Upper lobe of left lung (tissue), 6 donors: ENCODE measurements at places on chromosomes 11 and 22. TPM values are rescaled to one million over a fixed set of nuclear protein-coding genes. Genes with fewer than 3 reads are reported as not detected.
A peak's percentile ranks its signal among the peaks of the same experiment; 100 is the strongest.

Gene FGF19
- not detected for total RNA-seq

Gene PAMR1
- not detected for total RNA-seq

Gene SELENOO
- total RNA-seq: 102 TPM

Gene CECR2
- total RNA-seq: 7.2 TPM

Gene APOBEC3F
- 4.1 TPM for total RNA-seq

Gene ANO1
- 5.7 TPM for total RNA-seq

Gene CALCA
- not detected for total RNA-seq

Gene C11orf86
- total RNA-seq: not detected

Gene GGTLC2
- 3.3 TPM for total RNA-seq

Gene OR5D16
- total RNA-seq: not detected

Gene MRGPRX4
- not detected for total RNA-seq

Gene OR51E2
- total RNA-seq: not detected

Gene CREB3L1
- total RNA-seq: 19.9 TPM

GRCh38 chr11:35295751-35296150 is 123.6 kb downstream of the SLC1A2 start:
- DNase-seq: no peak

DNA sequence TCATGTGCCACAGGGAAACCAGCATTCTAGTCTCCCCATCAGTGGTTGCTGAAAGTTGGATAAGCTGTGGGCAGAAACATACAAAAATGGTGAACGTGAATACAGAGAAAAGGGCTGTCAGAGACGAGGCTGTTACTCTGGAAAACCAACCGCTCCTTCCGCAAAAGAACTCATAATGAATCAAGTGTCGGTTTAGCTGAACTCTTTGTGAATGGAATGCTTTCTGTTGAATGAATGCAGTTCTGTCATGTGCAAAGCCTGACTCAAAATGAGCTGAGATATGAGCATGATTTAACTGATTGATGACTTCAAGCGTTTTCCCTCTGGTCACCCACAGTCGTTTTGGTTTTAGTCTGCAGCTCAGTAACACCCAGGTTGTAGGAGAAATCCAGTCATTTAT is 298.3 kb downstream of the ETS1 start:
- no peaks in the 10 kb centered on the region for H3K27me3 ChIP-seq
- H3K36me3 ChIP-seq: no peaks in the 10 kb centered on the region
- no peak overlapping the region for H3K27ac ChIP-seq
- no peak for DNase-seq
- H3K4me1 ChIP-seq: peaks cover 15% of the 10 kb centered on the region
- H3K4me3 ChIP-seq: no peak overlapping the region

- peaks cover 21% of the 10 kb centered on the region for H3K27me3 ChIP-seq
- peak overlapping the region; percentile 69 for H3K4me3 ChIP-seq
- H3K4me1 ChIP-seq: peaks cover 32% of the 10 kb centered on the region
- no peaks in the 10 kb centered on the region for H3K36me3 ChIP-seq
- peak; percentile 70 for DNase-seq
- H3K27ac ChIP-seq: peak overlapping the region; percentile 78
Measured at GRCh38 chr11:2268729-2269600, 1.4 kb downstream of the ASCL2 start.

GRCh38 chr11:62461740-62462507 is 43.1 kb downstream of the SCGB1A1 start:
- H3K27ac ChIP-seq: no peak overlapping the region
- H3K27me3 ChIP-seq: no peaks in the 10 kb centered on the region
- no peak overlapping the region for H3K4me3 ChIP-seq

- H3K27me3 ChIP-seq: no peaks in the 10 kb centered on the region
- H3K4me1 ChIP-seq: no peaks in the 10 kb centered on the region
- no peak overlapping the region for H3K27ac ChIP-seq
Measured at GRCh38 chr22:45097061-45097460, 66.7 kb upstream of the NUP50 start.

- H3K36me3 ChIP-seq: no peaks in the 10 kb centered on the region
- no peak overlapping the region for H3K4me3 ChIP-seq
- H3K27me3 ChIP-seq: no peaks in the 10 kb centered on the region
- DNase-seq: no peak
Measured at GRCh38 chr11:77428598-77428997, 45.3 kb downstream of the PAK1 start.

DNA sequence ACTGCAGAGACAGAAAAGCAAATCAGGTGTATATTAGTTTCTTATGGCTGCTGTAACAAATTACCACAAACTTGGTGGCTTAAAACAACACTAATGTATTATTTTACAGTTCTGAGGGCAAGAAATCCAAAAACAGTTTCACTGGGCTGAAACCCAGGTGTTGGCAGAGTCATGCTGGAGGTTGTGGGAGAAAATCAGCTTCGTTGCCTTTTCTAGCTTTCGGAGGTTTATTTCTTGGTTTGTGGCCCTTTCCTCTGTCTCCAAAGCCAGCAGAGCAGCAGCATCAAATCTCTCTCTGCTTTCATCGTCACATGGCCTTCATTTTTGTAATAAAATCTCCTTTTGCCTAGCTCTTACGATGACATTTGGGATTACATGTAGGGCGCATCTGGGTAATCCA is 33.0 kb upstream of the OR6M1 start:
- no peak overlapping the region for H3K27ac ChIP-seq
- no peaks in the 10 kb centered on the region for H3K4me1 ChIP-seq
- H3K27me3 ChIP-seq: no peaks in the 10 kb centered on the region
- H3K4me3 ChIP-seq: no peak overlapping the region

GRCh38 chr22:41799486-41800347 is 762 bp upstream of the CCDC134 start:
- DNase-seq: peak; percentile 28
- H3K4me1 ChIP-seq: peaks cover 18% of the 10 kb centered on the region
- H3K27ac ChIP-seq: peak overlapping the region; percentile 90
- no peaks in the 10 kb centered on the region for H3K27me3 ChIP-seq
- H3K4me3 ChIP-seq: peak overlapping the region; percentile 86
- H3K36me3 ChIP-seq: no peaks in the 10 kb centered on the region

DNA sequence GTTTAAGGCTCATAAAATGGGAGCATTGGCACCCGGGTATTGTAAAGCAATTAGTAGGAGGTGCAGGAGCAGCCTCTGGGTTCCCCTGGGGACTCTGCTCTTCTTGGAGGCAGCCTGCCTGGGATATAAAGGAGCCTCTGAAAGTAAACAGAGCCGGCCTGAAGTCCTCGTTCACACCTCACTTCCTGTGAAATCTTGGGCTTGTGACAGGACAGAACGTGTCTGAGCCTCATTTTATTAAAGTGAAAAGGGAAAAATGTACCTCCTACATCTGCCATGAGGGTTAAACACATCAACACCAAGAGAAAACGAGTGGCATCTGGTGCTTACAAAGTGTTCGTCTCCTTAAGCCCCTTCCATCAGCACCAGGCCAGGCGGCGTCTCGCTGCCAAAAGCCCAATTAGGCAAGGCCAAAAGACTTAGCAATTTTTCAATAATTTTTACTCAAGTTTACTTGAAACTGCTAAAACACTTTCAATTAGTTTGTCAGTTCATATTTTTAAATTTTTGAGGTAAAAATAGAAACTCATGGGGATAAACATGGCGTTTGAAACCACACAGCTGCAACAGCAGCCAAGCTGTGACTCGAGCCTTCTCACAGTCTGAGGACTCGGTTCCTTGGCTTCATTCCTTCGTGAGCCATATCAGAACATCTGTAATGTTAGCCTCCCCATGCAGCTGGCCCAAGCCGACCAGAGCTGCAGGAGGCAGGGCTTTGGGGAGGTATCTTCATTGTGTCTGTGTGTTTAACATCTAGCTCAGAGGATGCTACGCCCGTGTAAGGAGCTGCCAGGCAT is 33.6 kb downstream of the MAP6 start:
- no peak overlapping the region for H3K27ac ChIP-seq
- H3K36me3 ChIP-seq: no peaks in the 10 kb centered on the region
- H3K4me1 ChIP-seq: peaks cover 15% of the 10 kb centered on the region
- H3K4me3 ChIP-seq: no peak overlapping the region

- no peak overlapping the region for H3K4me3 ChIP-seq
- no peak overlapping the region for H3K27ac ChIP-seq
- H3K4me1 ChIP-seq: no peaks in the 10 kb centered on the region
- no peaks in the 10 kb centered on the region for H3K36me3 ChIP-seq
- no peaks in the 10 kb centered on the region for H3K27me3 ChIP-seq
Measured at GRCh38 chr11:122900587-122901202, 18.1 kb downstream of the JHY start.

GRCh38 chr11:113874581-113875233 is 665 bp downstream of the USP28 start:
- H3K27ac ChIP-seq: peak overlapping the region; percentile 95

DNA sequence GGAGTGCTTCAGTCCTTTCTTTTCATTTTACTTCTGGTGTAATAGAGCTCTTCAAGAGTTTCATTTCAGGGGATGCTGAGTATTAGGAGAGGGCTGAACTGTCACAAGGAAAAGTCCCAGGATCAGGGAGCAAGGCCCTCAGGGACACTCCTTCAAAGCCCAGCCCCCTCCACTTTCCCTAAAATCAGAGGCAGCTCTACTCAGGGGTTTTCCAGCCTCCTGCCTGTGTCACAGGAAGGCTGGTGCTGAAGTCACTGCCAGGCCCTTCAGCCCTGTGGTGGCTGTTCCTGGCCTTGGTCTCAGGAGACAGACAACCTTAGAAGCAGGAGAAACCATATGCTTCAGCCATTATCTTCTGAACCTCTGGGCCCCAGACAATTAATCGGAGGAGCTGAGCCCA is 36.4 kb upstream of the KIRREL3 start:
- no peaks in the 10 kb centered on the region for H3K27me3 ChIP-seq
- no peak overlapping the region for H3K4me3 ChIP-seq
- no peak overlapping the region for H3K27ac ChIP-seq

- H3K4me1 ChIP-seq: no peaks in the 10 kb centered on the region
- H3K27me3 ChIP-seq: no peaks in the 10 kb centered on the region
- H3K27ac ChIP-seq: no peak overlapping the region
- DNase-seq: no peak
- no peaks in the 10 kb centered on the region for H3K36me3 ChIP-seq
- H3K4me3 ChIP-seq: no peak overlapping the region
Measured at GRCh38 chr11:13949876-13950275, 12.6 kb upstream of the SPON1 start.

- peak overlapping the region; percentile 69 for H3K27ac ChIP-seq
- DNase-seq: no peak
- peaks cover 8% of the 10 kb centered on the region for H3K27me3 ChIP-seq
- no peaks in the 10 kb centered on the region for H3K36me3 ChIP-seq
- H3K4me3 ChIP-seq: peak overlapping the region; percentile 84
Measured at GRCh38 chr11:17014833-17015626, 816 bp upstream of the PLEKHA7 start.

- H3K4me1 ChIP-seq: no peaks in the 10 kb centered on the region
- no peak for DNase-seq
- no peak overlapping the region for H3K4me3 ChIP-seq
Measured at GRCh38 chr22:33476716-33477115, 418.5 kb upstream of the SYN3 start.

- no peaks in the 10 kb centered on the region for H3K36me3 ChIP-seq
- no peaks in the 10 kb centered on the region for H3K27me3 ChIP-seq
- DNase-seq: no peak
- H3K4me1 ChIP-seq: peaks cover 8% of the 10 kb centered on the region
Measured at GRCh38 chr22:20964799-20965103, 2.3 kb upstream of the AIFM3 start.

DNA sequence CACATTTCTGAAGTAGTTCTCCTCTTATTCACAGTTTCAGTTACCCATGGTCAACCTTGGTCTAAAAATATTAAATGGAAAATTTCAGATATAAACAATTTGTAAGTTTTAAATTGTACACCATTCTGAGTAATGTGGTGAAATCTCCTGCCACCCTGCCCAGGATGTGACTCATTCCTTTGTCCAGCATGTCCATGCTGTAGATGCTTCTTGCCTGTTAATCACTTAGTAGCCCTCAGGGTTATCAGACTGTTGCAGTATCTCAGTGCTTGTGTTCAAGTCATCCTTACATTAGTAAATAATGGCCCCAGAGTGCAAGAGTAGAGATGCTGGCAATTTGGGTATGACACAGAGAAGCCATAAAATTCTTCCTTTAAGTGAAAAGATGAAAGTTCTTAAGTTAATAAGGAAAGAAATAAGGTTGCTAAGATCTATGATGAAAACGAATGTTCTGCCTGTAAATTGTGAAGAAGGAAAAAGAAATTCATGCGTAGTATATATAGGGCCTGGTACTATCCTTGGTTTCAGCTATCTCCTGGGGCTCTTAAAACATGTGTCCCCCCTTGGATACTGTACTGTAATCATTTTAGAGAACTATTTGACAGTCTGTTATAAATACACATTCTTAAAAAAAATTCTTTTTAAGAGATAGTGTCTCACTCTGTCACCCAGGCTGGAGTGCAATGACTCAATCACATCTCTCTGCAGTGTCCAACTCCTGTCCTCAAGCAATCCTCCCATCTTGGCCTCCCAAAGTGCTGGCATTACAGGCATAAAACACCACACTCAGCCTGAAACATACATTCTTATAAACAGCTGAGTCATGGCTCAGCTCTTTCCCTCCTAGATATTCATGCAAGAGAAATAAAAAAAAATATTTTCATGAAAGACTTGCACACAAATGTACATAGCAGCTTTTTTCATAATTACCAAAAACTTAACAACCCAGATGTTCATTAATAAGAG is 31.3 kb downstream of the MTNR1B start:
- DNase-seq: no peak
- no peak overlapping the region for H3K27ac ChIP-seq
- H3K4me3 ChIP-seq: no peak overlapping the region
- no peaks in the 10 kb centered on the region for H3K36me3 ChIP-seq
- no peaks in the 10 kb centered on the region for H3K27me3 ChIP-seq

GRCh38 chr11:12693094-12693478 is 18.9 kb downstream of the TEAD1 start:
- H3K27me3 ChIP-seq: no peaks in the 10 kb centered on the region
- H3K27ac ChIP-seq: peak overlapping the region; percentile 82
- no peak for DNase-seq
- H3K4me3 ChIP-seq: no peak overlapping the region
- H3K4me1 ChIP-seq: peaks cover 39% of the 10 kb centered on the region
- H3K36me3 ChIP-seq: no peaks in the 10 kb centered on the region

GRCh38 chr11:118194835-118195627 is 18.6 kb upstream of the SCN2B start:
- no peaks in the 10 kb centered on the region for H3K27me3 ChIP-seq
- H3K27ac ChIP-seq: peak overlapping the region; percentile 30
- H3K4me1 ChIP-seq: peaks cover 10% of the 10 kb centered on the region

GRCh38 chr11:135043434-135043833 is 631.4 kb upstream of the B3GAT1 start:
- H3K4me3 ChIP-seq: no peak overlapping the region
- H3K36me3 ChIP-seq: no peaks in the 10 kb centered on the region
- no peak overlapping the region for H3K27ac ChIP-seq
- DNase-seq: no peak
- no peaks in the 10 kb centered on the region for H3K27me3 ChIP-seq
